Ovary (tissue), 10 donors: ENCODE measurements at places on chromosomes 7 and 10. TPM values are rescaled to one million over a fixed set of nuclear protein-coding genes. Genes with fewer than 3 reads are reported as not detected.

Gene FAM25C
- total RNA-seq, result not detected

Gene CPA4
- total RNA-seq, result 0.48 TPM

- no peak for DNase-seq
Observed at GRCh38 chr7:24334627-24335026, 50.6 kb downstream of the NPY start.

DNA sequence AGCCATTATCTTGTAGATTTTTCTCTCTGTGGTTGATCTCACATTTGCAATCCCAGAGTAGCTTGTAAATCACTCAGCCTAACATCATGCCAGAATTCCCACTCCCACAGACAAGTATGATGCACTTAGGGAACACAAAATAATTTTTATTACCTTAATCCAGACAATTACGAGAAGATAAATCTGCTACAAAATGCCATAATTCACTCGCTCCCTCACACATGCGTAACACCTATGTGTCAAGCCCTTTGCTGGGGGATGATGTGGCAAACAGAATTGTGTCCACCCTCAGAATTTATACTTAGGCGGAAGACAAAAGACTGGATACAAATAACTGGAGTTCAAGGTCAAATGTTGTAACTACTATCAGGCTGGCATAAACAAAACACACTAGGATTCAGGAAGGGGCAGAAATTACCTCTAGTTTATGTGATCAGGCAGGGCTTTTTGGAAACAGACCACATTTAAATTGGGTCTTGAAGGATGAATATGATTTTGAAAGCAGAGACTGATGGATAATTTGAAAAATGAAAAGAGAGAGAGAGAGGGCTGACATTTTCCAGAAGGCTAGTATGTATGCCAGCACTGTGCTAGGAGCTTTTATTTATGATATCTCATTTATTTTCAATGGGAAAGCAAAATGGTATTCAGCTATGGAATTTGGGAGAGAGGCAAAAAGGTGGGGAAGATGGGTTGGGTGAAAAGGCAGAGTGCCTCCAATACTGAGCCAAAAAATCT is 69.8 kb downstream of the DOCK4 start:
- no peak for DNase-seq

DNA sequence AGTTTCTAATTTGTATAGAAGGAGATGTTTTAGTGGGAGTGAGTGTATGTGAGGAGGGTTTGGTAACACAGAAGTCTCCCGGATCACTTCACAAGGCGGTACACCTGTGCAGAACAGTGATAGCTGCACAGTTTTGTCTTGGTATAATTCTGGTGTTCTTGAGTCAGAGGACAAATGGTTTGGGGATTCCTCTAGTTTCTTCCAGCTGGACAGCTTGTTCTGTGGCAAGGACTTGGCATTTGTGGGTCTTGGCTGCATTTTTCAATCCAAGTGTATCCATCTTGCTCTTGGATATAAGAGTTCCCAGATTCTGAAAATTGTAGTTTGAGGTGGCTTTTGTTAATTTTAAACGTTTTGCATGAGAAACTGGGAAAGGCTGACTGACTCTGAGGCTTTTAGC is 135.7 kb downstream of the AHR start:
- no peak for DNase-seq

GRCh38 chr7:33044986-33045385 is 17.6 kb downstream of the NT5C3A start:
- DNase-seq, result no peak

Gene CRYGN
- total RNA-seq, result 0.43 TPM

- DNase-seq, result no peak
Observed at GRCh38 chr10:128480601-128481000, 354.4 kb upstream of the MKI67 start.

DNA sequence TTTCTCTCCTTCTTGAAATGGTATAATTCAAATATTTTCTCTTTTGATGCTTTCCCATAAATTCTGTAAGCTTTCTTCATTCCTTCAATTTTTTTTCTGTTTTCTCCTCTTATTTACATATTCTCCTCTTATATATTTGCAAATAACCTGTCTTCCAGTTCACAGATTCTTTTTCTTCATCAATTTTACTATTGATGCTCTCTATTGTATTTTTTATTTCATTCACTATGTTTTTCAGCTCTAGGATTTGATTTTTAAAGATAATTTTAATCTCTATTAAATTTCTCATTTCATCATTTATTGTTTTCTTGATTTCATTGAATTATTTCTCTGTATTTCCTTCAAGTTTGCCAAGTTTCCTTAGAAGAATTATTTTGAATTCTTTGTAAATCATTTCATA is 54.0 kb upstream of the PRPS1L1 start:
- no peak for DNase-seq

- no peak for DNase-seq
Observed at GRCh38 chr10:69747179-69747578, 54.5 kb upstream of the COL13A1 start.

DNA sequence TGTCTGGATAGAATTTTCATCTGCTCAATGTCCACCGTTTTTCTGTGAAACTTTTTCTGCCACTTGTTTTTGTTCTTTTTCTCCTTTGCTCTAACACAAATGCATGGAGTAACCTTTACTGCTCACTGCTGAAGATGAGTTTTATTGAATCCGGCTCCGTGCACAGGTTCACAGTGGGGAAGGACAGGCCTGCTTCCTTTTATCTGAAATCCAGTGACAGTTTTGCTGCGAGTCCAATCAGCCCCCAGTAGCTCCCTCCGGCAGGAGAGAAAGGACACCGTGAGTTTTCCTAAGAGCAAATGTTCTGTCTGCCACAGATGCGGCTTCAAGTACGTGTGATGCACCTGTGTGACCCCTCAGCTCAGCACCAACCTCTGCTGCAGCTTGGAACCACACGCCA is 246.8 kb downstream of the MAD1L1 start:
- DNase-seq, result no peak

- no peak for DNase-seq
Observed at GRCh38 chr10:1712314-1712713, 25.0 kb downstream of the ADARB2 start.

DNA sequence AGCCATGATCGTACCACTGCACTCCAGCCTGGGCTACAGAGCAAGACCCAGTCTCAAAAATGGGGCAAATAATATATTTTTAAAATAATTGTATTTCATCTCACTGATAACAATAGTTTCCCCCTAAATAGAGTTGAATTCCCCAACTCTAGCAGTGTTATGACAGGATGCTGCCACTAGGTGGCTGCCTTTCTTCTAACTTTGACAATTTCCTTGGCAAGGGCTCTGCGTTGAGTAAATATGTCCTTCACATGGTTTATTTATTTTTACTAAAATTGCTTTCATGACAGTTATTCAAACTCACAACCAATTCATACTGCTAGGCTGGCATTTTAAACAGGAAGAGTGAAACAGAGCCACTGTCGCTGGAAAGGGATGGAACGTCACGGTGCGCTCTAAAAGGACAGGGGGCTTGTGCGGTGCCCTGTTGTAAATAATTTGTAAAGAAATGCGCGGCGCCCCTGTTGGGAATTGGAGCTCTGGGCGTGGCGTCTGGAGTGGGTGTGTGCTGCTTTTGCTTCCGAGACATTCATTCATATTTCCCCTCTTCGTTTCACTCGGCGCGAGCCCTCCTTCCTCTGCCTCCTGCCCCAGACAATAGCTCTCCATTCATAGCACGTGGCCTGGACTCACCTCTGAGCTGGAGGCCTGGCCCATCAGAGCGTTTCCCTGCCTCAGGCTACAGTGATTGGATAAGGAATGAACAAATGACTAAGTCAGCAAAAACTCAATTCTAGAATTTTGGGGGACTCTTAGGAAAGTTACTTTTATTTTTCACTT is 20.5 kb upstream of the PITRM1 start:
- peak; percentile 62 for DNase-seq

DNA sequence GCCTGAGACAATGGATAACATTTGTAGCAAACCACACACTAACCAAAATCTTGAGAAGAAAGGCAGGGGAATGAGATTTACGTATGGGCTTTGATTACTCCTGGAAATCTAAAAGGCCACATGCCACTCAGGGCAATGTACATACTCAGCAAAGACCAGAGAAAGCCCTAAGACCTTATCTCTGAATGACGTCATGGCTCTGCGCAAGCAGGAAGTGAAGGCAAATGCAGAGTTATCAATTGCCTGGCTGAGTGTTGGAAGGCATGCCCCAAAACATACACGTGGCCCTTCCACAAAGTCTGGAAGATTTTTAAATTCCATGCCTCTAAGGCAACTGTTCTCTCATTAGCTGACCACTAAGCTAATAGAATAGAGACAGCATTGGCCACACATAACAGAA is 90.9 kb upstream of the NRBF2 start:
- DNase-seq, result no peak

DNA sequence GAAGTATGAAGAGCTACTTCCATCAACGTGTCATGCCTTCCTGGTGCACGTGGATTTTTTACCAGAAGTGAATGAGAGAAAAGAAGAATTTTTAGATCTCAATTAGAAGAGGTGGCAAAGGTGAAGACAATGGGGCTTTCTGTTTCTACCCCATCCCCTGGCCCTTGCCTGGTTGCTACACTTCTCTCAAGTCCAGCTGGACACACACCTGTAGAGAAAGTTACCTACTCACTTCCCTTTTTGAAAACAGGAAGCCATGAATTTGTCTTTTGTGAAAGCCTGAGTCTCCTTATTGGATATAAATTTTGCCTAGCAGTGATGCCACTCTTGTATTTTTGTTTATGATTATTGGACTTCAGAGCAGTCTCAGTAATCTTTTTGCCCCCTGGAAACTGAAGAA is 142.9 kb upstream of the AKR1E2 start:
- DNase-seq, result no peak

DNA sequence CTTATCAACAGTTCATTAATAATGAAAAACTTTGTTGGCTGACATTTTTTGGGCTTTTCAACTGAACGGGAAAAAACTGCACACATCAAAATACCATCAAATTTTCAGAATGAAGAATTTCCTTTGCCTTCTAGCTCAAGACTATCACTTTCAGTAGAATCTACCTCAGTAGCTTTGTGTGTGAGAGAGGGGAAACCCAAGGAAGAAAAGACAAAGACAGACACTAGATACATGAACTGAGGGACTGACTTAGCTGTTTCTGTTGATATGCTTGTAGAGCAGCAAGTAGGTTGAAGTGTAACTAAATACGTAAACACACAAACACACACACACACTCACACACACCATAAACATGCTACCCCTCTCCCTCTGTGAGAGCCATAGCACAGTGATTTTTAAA is 257.1 kb downstream of the CDK14 start:
- no peak for DNase-seq

GRCh38 chr7:111003883-111004282 is 87.0 kb upstream of the LRRN3 start:
- DNase-seq, result no peak

DNA sequence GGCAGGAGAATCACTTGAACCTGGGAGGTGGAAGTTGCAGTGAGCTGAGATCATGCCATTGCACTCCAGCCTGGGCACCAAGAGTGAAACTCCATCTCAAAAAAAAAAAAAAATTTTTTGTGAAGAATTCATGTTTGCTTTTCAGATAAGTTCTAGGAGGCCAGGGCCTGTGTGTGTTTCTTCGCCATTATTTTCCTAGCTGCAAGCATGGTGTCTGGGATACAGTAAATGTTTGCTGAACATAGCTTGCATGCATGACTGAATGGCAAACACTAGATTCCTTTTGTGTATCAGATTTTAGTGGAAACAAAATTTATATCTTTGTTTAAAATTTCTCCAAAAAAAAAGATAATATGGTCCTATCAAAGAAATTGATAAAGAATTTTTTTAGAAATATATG is 9.7 kb upstream of the MACC1 start:
- DNase-seq, result no peak

GRCh38 chr7:42407021-42407710 is 170.2 kb upstream of the GLI3 start:
- DNase-seq, result no peak

Gene INHBA
- 2.1 TPM for total RNA-seq

GRCh38 chr10:119466655-119467054 is 75.9 kb downstream of the RGS10 start:
- DNase-seq, result no peak

Gene CXCL12
- 19.3 TPM for total RNA-seq

Gene GPR146
- total RNA-seq, result 12.8 TPM

DNA sequence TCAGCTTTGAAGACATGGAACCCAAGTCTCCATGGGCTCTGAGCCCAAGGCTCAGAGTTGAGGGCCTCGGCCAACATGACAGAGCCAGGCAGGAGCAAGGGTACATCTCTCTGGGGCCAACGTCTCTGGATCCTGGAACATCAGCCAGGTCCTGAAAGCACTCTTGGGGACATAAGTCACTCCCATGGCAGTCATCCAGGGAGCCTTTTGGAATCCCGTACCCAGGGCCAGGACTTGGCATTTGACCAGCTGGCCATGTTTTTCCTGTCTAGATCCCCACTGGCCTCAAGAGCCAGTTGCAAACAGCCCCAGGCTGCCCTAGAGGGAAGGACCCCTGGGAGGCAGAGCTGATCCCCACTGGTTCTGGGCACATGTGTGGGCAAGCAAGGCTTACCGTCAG is 4.3 kb upstream of the CXCL12 start:
- DNase-seq, result no peak

DNA sequence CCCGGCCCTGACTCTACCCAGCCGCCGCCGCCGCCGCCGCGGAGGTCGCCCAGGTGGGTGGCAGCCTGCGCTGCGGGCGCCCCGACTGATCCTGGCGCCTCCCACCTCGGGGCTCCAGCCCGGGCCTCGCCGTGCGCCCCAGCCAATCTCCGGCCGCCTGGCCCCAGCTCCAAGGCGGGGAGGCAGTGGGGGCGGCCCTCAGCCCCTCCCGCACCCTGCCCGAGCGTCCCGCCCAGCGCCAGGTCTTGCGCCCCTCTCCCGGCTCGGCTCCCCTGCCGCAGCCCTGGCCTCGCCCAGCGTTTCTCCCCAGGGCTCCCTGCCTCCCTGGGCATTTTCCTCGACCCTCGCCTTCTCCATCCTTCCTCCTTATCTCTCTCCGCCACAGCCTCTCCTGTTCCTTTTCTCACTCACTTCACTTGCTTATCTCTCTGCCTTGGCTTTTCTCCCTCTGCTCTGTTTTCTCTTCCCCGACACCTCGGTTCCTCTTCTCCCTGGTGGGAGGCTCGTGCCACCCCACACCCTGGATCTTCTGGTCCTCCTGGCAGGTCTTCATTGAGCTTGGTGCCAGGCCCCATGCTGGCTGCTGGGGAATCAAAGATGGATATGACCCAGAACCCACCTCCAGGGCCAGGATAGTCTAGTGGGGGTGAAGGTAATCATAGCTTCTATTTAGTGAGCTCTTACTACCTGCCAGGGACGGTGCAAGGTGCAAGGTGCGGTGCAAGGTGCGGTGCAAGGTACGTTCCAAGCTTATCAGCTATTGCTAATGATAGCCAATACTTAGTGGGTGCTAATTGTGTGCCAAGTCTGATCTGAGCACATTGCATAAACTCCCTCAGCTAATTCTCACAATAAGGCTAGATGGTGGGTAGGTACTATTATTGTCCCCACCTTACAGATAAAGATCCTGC is at the start of gene SFRP5:
Gene SFRP5 (minus strand): TSS at position 87 of the 911 bp plus-strand sequence. CDS start 166 bp downstream, outside the sequence.
- no peak for DNase-seq

Gene LIPN
- not detected for total RNA-seq

DNA sequence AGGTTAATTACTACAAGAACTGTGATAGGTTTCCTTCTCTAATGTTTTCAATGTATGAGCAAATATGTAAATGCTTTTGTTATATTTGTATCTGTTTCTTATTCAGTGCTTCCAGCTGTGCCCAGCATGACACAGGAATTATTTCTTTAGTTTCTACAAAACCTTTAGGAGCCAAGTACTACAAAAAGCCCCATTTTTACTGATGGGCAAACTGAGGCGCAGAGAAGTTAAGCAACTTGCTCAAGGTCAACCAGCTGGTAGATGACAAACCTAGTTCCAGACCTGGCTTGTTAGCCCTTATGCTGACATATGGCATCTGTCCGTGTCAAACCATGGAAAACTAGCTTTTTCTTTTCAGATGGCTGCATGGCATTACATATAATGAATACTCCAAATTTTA is 134.6 kb downstream of the JAZF1 start:
- DNase-seq, result no peak

GRCh38 chr7:75914169-75914654 is 743 bp upstream of the POR start:
- no peak for DNase-seq
